ENCODE measurements at places on chromosomes 3 and 15.

- DNase-seq = no peak
Measured at GRCh38 chr15:90211440-90212143, 10.5 kb downstream of the SEMA4B start.

DNA sequence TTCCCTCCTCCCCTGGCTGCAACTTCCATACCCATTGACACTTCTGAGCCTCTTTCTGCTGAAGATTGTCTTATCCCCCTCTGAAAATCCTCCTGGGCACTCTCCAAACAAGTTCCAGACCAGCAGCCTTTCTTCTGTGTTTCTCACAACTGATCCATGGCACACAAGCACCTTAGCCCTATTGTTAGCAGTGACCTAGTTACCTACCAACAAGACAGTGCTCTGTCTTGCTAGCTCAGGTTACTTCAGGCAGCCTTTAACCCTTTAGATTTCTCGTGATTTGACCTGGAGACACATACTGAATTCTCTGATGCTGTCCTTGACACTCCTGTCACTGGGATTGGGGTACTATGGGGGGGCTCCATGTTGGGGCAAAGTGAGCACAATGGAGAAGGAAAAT, 82.1 kb downstream of the GTF2E1 start:
- DNase-seq = no peak

GRCh38 chr3:139653582-139653981, 24.2 kb downstream of the NMNAT3 start:
- no peak for DNase-seq

GRCh38 chr15:57436961-57437360, 60.7 kb downstream of the CGNL1 start:
- no peak for DNase-seq

GRCh38 chr15:76101655-76102054, 41.9 kb downstream of the TMEM266 start:
- DNase-seq = no peak

- DNase-seq = no peak
Measured at GRCh38 chr3:133280586-133280985, 119.3 kb upstream of the BFSP2 start.

GRCh38 chr3:127637546-127637945, 8.6 kb downstream of the PODXL2 start:
- no peak for DNase-seq

- no peak for DNase-seq
Measured at GRCh38 chr3:147418808-147419701, 9.9 kb downstream of the ZIC1 start.

- DNase-seq = no peak
Measured at GRCh38 chr15:43251871-43252250, 14.9 kb downstream of the TGM5 start.

GRCh38 chr3:149902498-149903139, 68.1 kb downstream of the PFN2 start:
- no peak for DNase-seq

DNA sequence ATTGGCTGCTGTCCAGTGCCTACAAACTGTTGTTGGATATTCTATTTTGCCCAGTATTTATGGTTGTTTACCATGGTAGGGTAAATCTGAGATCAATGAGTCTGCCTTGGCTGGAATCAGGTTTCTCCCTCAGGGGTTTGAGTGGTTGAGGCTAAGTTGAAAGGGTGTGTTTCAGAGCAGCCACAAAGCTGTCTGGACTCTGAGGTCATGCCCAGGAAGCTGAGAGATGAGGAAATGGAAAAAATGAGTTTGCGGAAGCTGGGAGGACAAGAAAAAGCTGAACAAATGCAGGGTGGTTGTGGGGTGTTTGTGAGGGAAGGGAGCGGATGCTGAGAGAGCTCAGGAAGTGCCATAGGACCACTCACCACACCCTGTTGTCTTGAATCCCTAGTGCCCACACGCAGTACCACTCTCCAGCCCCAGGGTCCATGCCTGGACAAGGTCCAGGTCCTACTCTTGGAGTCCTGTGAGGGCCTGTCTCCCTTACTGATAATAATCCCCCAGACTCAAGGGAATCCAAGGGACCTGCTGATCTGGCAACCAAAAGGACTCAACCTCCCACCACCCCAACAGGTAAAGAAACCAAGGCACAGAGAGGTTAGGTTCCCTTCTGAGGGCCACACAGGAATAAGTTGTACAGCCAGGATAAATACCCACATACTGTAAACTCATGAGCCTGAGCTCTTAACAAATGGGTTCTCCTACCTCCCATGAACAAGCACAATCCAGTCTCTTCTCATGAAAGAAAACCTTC, 81.6 kb downstream of the PPCDC start:
- DNase-seq = no peak

- DNase-seq = no peak
Measured at GRCh38 chr3:57999417-58000115, 8.7 kb upstream of the FLNB start.

- DNase-seq = no peak
Measured at GRCh38 chr3:130761730-130762311, 15.2 kb upstream of the PIK3R4 start.

- no peak for DNase-seq
Measured at GRCh38 chr15:38876621-38877020, 312.0 kb upstream of the RASGRP1 start.

GRCh38 chr15:99409097-99409473, 156.7 kb upstream of the MEF2A start:
- no peak for DNase-seq

DNA sequence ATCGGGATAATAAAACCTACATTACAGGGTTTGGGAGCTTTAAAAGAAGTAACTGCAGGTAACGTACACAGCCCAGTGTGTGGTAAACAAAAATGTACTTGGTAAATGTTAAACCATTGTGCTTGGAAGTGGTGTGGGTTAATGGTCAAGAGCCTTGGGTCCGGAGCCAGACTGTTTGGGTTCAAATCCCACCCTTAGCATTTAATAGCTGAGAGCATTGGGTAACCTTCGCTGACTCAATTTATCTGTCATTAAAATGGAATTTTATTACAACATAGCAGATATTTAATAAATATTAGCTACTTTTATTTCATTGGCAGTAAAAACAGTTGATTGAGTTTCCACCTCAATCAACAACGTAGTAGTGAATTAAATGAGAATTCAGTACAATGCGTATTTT, 1.5 kb downstream of the FSTL1 start:
- no peak for DNase-seq

- DNase-seq = no peak
Measured at GRCh38 chr3:123584284-123584987, 417 bp downstream of the HACD2 start.

GRCh38 chr3:60182697-60183096, 1068.6 kb downstream of the FHIT start:
- no peak for DNase-seq

- DNase-seq = no peak
Measured at GRCh38 chr3:126467611-126467955, 8.1 kb downstream of the ZXDC start.

DNA sequence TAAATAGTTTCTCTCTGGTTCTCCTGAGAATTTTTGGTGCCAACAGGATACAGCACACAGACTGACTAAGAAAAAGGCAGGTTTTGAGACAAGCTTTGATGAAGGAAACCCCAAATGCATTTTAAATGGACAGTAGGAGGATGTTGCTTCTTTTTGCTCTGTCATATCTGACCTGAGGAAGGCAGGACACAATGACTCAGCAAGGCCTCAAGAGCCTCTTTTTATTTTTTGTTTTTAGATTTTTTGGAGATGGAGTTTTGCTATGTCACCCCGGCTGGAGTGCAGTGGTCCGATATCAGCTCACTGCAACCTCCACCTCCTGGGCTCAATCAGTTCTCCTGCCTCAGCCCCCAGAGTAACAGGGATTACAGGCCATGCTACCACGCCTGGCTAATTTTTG, 16.9 kb upstream of the KNG1 start:
- DNase-seq = no peak

GRCh38 chr3:45026038-45026437, at the start of gene CLEC3B:
CLEC3B (plus strand) TSS chr3:45026303; CDS start chr3:45026363, 60 bp downstream.
- no peak for DNase-seq

GRCh38 chr3:155560594-155560993, 184.3 kb downstream of the PLCH1 start:
- no peak for DNase-seq

GRCh38 chr3:45473841-45474240, 85.5 kb downstream of the LARS2 start:
- DNase-seq = no peak

- no peak for DNase-seq
Measured at GRCh38 chr3:171157286-171157685, 130.8 kb upstream of the SLC2A2 start.

DNA sequence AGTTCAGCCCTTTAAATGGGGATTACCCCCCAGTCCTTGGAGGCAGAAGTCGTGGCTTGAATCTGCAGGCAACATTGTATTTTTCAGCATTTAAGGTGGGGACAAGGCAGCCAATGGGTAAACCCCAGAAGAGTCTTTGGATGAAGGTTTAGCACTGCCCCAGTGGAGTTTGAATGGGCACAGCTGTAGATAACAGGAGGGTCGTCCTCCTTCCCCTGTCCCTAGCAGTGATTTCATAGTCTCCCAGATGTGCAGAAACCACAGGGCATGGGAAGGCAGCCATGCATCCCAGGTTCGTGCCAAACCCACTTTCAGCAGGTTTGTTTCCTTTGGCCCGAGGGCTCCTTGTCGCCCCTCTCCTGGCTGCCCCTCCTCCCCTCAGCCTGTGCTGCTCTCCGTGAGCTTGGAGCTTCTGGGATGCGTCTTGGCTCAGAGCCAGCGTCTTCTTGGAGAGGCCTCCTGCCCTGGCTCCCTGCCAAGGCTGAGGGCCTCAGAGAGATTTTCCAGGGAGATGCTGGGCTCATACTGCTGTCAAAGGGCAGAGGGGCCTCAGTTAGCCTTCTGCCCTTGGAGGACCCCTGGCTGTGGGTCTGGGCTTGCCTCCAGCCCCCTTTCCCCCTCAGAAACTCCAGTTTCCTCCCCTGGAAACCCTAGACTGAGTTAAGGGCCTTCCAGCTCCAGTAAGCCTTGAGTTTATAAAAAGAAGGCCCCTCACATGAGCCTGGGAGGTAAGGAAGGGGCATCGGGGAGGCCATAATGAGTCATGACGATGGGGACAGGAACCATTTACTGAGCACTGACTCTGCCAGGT, 48.9 kb upstream of the POLG start:
- DNase-seq = peak; percentile 68

DNA sequence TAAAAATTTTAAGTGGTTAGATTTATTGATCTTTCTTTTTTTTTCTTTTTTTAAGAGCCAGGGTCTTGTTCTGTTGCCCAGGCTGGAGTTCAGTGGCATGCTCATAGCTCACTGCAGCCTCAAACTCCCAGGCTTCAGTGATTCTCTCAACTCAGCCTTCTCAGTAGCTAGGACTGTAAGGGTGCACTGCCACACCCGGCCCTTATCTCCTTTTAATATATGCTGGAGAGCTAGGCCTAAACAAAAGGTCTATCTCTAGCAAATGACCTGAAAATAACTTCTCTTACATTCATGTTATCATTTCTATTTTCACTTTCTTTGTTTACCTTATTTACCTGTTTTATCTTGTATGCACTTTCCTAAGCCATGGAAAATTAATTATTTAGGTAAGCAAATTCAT, 35.2 kb upstream of the MELTF start:
- DNase-seq = no peak

GRCh38 chr15:95503640-95504225, 826.8 kb upstream of the NR2F2 start:
- DNase-seq = no peak

DNA sequence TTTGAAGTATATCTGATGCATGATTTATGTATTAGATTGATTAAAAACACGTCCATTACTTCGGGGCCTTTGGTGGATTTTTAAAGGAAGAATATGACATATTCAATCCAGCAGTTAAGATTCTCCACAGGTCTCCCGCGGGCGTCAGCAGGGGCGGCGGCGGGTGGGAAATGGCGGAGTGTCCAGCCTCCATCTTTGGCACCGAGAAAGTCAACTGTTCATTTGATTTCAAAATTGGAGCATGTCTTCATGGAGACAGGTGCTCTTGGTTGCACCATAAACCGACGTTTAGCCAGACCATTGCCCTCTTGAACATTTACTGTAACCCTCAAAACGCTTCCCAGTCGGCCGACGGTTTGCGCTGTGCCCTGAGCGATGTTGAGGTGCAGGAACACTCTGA, 7.2 kb upstream of the NANOGP8 start:
- DNase-seq = no peak

DNA sequence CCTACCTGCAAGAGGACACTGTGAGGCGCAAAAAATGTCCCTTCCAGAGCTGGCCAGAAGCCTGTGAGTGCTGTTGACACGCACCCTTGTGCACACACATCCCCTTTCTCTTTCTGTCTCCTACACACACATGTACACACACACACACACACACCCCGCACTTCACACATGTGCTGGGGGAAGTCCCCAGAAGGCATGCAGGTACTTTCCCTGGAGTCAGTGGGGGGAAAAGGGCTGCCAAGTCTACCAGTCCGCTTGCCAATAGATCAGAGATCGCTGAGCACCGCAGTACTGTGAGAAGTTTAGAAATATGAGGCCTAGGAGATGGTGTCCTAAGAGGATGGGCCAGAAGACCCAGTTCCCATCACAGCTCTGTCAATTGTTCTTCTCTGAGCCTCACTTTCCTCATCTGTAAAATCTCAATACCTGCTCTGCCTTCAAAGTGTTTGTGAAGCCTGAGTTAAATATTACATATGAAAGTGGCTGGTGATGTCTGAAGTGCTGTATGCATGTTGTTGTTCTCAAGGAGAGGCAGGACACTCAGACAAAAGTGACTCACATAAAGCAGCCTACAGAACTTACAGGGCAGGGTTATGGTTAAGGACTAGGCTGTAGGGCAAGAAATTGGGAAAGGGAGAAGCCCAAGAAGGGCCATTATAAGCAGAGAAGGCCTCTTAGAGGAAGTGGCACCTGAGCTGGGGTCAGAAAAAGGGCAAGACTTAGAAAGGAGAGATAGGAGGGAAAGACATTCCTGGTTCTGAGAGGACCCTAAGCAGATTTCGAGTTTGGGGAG, 6.8 kb downstream of the IL17RE start:
- DNase-seq = no peak

DNA sequence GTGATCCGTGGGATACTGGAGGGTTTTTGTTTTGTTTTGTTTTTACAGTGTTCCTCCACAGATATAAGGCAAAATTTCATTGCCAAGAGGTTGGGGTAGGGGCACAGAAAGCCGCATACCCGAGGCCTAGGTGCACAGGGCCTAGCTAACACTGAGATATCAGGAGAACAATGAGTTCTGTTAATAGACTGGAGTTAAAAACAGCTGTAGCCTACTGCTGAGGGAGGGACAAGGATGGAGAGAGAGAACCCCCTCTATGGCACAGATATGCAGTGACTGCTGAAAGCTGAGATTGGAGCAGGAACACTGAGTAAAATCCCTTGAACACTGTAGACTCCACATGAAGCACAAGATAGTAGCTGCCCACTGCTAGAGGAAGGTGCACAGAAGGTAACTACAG, 53.1 kb upstream of the MAP3K13 start:
- no peak for DNase-seq
